ENCODE measurements at places on chromosomes 2 and 18. TPM values are rescaled to one million over a fixed set of nuclear protein-coding genes. Genes with fewer than 3 reads are reported as not detected.

DNA sequence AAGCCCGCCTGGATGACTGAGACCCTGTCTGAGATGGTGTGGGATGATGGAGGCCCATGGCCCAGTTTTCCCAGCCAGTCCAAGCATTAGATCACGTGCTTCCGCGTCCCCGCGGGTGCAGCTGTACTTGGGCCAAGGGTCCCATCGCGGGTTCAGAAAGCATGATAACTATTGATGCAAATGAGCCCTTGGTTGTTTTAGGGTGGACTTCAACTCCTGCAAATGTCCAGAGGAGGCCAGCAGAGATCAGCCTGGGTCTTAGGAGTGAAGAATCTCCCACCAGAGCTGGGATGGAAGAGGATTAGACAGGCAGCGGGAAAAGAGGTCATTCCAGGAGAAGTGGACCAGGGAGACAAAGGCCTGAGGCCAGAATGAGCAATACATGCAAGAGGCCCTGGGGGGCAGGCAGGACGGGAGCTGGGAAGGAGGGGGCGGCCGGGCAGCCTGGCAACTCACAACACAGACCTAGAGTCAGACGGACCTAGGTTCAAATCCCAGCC is 89.9 kb upstream of the TMEM247 start:
- H3K4me1 ChIP-seq: peaks cover 44% of the 10 kb centered on the region
- no peaks in the 10 kb centered on the region for H3K27me3 ChIP-seq
- H3K4me3 ChIP-seq: no peak overlapping the region
- no peak for DNase-seq
- peak overlapping the region; percentile 81 for H3K27ac ChIP-seq

- H3K36me3 ChIP-seq: no peaks in the 10 kb centered on the region
- H3K27ac ChIP-seq: no peak overlapping the region
- H3K4me1 ChIP-seq: peaks cover 12% of the 10 kb centered on the region
- DNase-seq: no peak
These were observed 58.5 kb downstream of the SMAD7 start for GRCh38 chr18:48892146-48892855.

- no peaks in the 10 kb centered on the region for H3K4me1 ChIP-seq
- DNase-seq: no peak
- no peaks in the 10 kb centered on the region for H3K36me3 ChIP-seq
- H3K27ac ChIP-seq: no peak overlapping the region
These were observed 85.3 kb upstream of the GALNT5 start for GRCh38 chr2:157172239-157172638.

DNA sequence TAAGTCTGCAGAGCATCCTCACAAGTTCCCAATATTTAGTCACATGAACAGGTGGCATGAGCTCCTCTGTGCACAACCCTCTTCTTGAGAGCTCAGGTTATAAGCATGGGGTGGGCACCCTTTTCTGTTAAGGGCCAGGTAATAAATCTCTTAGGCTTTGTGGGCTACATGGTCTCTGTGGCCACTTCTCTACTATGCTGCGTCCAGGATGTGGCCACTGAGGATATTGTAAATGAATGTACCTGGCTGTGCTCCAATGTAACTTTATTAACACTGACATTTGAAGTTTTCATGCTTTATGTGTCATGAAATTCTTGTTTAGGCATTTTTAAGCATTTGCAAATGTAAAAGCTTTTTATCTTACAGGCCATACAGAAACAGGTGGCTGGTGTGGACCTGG is 116.8 kb upstream of the ST6GAL2 start:
- no peak for DNase-seq
- no peaks in the 10 kb centered on the region for H3K36me3 ChIP-seq
- no peak overlapping the region for H3K4me3 ChIP-seq
- H3K4me1 ChIP-seq: no peaks in the 10 kb centered on the region
- H3K27me3 ChIP-seq: no peaks in the 10 kb centered on the region

GRCh38 chr2:220188031-220188430 is 560.6 kb downstream of the SLC4A3 start:
- H3K4me1 ChIP-seq: no peaks in the 10 kb centered on the region
- DNase-seq: no peak
- no peaks in the 10 kb centered on the region for H3K27me3 ChIP-seq
- H3K36me3 ChIP-seq: no peaks in the 10 kb centered on the region
- no peak overlapping the region for H3K27ac ChIP-seq

The ANKRD30BL gene
- not detected for total RNA-seq

All from left lung (tissue), 14 donors.